ENCODE measurements at places on chromosomes 1 and 21. TPM values are rescaled to one million over a fixed set of nuclear protein-coding genes. Genes with fewer than 3 reads are reported as not detected.

DNA sequence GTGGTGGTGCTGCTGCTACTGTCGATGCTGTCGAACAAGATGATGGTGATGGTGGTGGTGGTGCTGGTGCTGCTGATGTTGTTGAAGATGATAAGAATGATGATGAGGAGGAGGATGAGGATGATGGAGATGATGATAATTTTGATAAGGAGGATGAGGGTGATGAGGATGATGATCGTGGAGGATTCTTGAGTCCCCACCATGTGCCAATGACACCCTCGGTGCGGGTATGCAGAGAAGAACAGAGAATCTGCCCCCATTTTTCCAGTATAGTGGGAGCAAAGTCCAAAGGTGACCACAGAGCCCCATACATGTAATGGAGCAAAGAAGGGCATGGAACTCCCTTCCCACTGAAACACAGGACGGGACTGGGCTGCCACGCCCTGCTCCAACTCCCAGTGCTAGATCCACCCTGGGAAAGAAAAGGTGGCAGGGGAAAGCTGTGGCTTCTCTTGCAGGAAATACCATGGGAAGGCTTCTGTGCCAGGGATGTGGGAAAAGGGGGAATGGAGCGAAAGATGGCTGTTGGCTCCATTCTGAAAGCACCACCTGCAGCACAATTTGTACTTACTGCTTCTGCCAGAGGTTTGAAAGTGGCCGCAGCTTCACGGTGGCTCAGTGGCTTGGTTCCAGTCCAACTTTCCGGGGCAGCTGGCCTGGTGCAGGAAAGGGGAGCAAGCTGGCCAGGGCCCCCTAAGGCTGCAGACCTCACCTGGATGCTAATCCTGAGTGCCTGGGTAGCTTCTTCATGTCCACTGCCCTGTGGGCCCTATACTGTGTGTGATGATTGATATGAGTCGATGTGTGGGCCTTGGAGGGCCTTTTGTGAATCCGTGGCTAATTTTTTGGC, 387.2 kb upstream of the VAMP3 start:
- H3K4me1 ChIP-seq, result no peaks in the 10 kb centered on the region
- DNase-seq, result peak; percentile 13
- no peaks in the 10 kb centered on the region for H3K36me3 ChIP-seq
- no peak overlapping the region for H3K27ac ChIP-seq
- no peak overlapping the region for H3K4me3 ChIP-seq

DNA sequence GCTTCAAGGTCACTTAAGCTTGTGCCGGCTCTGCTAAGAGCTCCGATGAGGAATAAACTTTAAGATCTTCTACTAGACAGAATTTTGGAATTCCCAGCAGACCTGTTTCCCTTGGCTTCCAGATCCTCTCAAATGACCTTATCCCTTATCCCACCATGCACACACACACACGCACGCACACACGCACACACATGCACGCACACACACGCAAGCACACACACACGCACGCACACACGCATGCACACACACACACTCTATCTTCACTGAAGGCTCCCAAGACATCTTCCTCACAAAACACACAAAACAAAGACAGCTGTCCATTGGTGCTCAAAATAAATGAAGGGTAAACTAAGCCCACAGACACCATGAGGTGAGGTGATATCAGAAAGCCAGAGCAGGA, 659.9 kb downstream of the KIF26B start:
- H3K27ac ChIP-seq, result no peak overlapping the region
- no peak for DNase-seq
- no peaks in the 10 kb centered on the region for H3K36me3 ChIP-seq

GRCh38 chr1:62364721-62365120, 45.5 kb upstream of the KANK4 start:
- no peaks in the 10 kb centered on the region for H3K36me3 ChIP-seq
- DNase-seq, result no peak
- H3K4me3 ChIP-seq, result no peak overlapping the region
- no peak overlapping the region for H3K27ac ChIP-seq
- H3K27me3 ChIP-seq, result no peaks in the 10 kb centered on the region

GRCh38 chr1:220137019-220137786, 43.3 kb downstream of the IARS2 start:
- peak overlapping the region; percentile 43 for H3K27ac ChIP-seq
- no peaks in the 10 kb centered on the region for H3K27me3 ChIP-seq
- DNase-seq, result no peak
- H3K4me1 ChIP-seq, result no peaks in the 10 kb centered on the region
- no peak overlapping the region for H3K4me3 ChIP-seq
- H3K36me3 ChIP-seq, result no peaks in the 10 kb centered on the region

The XCL1 gene
- not detected for total RNA-seq

- H3K27me3 ChIP-seq, result no peaks in the 10 kb centered on the region
- peaks cover 6% of the 10 kb centered on the region for H3K4me1 ChIP-seq
- no peak overlapping the region for H3K4me3 ChIP-seq
- H3K27ac ChIP-seq, result peak overlapping the region; percentile 89
Measured at GRCh38 chr1:218462116-218462515, 117.0 kb downstream of the TGFB2 start.

The KRTAP21-2 gene
- total RNA-seq, result not detected

- H3K27ac ChIP-seq, result no peak overlapping the region
- H3K4me1 ChIP-seq, result peaks cover 10% of the 10 kb centered on the region
- H3K4me3 ChIP-seq, result no peak overlapping the region
- no peak for DNase-seq
- no peaks in the 10 kb centered on the region for H3K36me3 ChIP-seq
Measured at GRCh38 chr1:234616644-234617043, 6.7 kb upstream of the IRF2BP2 start.

- H3K27me3 ChIP-seq, result no peaks in the 10 kb centered on the region
- no peak for DNase-seq
- H3K4me3 ChIP-seq, result no peak overlapping the region
- no peaks in the 10 kb centered on the region for H3K36me3 ChIP-seq
- H3K27ac ChIP-seq, result no peak overlapping the region
Measured at GRCh38 chr1:196538473-196538872, 69.8 kb downstream of the KCNT2 start.

- H3K36me3 ChIP-seq, result no peaks in the 10 kb centered on the region
- no peak overlapping the region for H3K4me3 ChIP-seq
- no peaks in the 10 kb centered on the region for H3K27me3 ChIP-seq
- no peaks in the 10 kb centered on the region for H3K4me1 ChIP-seq
- DNase-seq, result no peak
Measured at GRCh38 chr1:11617741-11618140, 36.5 kb downstream of the FBXO2 start.

The TDRD5 gene
- total RNA-seq, result 0.36 TPM

DNA sequence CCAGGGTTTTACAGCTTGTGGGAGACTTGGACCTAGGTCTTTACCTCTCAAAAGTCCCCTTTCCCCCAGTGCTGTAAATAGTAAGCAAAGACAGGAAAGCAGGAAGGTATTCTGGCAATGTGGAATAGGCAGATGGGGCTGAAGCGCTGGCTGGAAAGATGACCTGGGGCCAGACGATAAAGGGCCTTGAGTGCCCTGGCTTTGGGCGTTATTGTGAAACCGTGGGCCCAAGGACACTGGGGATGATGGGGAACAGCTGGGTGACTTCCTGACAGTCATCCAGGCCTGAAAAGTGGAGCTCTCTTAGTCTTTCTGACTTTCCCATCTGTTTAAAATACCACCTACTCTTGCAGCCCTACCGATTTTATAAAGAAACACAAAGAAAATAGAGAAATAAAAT, 16.3 kb downstream of the URB2 start:
- H3K36me3 ChIP-seq, result peaks cover 12% of the 10 kb centered on the region
- H3K4me1 ChIP-seq, result no peaks in the 10 kb centered on the region
- H3K27ac ChIP-seq, result no peak overlapping the region
- no peak overlapping the region for H3K4me3 ChIP-seq
- DNase-seq, result no peak
- H3K27me3 ChIP-seq, result no peaks in the 10 kb centered on the region

GRCh38 chr1:63968663-63969440, 195.0 kb downstream of the ROR1 start:
- H3K27ac ChIP-seq, result peak overlapping the region; percentile 97
- DNase-seq, result peak; percentile 82
- H3K36me3 ChIP-seq, result no peaks in the 10 kb centered on the region
- H3K27me3 ChIP-seq, result no peaks in the 10 kb centered on the region
- no peak overlapping the region for H3K4me3 ChIP-seq

GRCh38 chr1:152543820-152544219, 22.8 kb downstream of the LCE3E start:
- H3K36me3 ChIP-seq, result no peaks in the 10 kb centered on the region
- no peak overlapping the region for H3K4me3 ChIP-seq
- no peak overlapping the region for H3K27ac ChIP-seq
- no peaks in the 10 kb centered on the region for H3K4me1 ChIP-seq

The AUNIP gene
- not detected for total RNA-seq

GRCh38 chr1:11566042-11566850, 87.3 kb downstream of the DISP3 start:
- H3K4me1 ChIP-seq, result no peaks in the 10 kb centered on the region
- no peak overlapping the region for H3K4me3 ChIP-seq
- DNase-seq, result no peak
- no peak overlapping the region for H3K27ac ChIP-seq

- H3K36me3 ChIP-seq, result no peaks in the 10 kb centered on the region
- no peak for DNase-seq
- no peaks in the 10 kb centered on the region for H3K4me1 ChIP-seq
- no peak overlapping the region for H3K4me3 ChIP-seq
- no peak overlapping the region for H3K27ac ChIP-seq
Measured at GRCh38 chr1:41955461-41956159, 36.9 kb upstream of the HIVEP3 start.

The DNAJC28 gene
- 1.2 TPM for total RNA-seq

DNA sequence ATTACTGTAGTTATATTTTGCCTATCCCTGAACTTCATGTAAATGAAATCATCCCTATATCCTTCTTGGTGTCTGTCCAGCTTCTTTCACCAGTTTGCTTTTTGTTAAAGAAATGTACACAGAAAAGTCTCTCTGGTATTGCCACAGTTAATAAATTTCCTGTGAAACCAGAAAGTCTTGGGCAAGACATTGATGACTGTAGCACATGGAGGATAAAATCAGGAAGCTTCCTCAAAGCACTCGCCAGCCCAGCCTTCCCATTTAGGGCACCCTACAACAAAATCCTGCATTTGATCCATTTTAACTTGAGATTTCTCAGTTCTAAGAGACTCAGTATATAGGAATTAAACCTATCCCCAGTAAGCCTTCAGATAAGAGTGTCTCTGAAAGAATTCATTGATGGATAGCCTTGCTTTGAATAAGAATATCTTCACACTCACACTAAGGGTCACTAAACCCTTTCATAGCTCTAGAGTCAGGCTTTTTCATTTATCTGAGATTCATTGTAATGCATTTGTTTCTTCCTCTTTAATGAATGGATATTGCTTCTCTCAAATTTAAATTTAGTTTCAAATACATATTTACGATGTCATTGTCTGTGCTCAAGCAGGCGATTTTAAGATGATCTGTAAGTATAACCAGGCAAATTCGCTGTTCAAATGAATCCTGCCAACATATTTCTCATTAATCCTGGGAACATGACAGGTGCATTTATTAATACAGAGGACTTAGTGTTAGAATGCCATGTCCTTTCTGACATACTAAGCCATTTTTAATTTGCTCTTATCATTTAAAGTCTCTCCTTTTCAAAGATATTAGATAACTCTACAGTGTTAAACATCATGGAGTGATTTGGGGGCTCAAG, 153.1 kb downstream of the GRIK1 start:
- DNase-seq, result no peak
- no peaks in the 10 kb centered on the region for H3K36me3 ChIP-seq
- no peak overlapping the region for H3K4me3 ChIP-seq
- H3K27ac ChIP-seq, result no peak overlapping the region
- no peaks in the 10 kb centered on the region for H3K4me1 ChIP-seq

The CHRM3 gene
- 3.8 TPM for total RNA-seq

The NGF gene
- total RNA-seq, result 17.2 TPM

Data from aorta (tissue), 5 donors.